IPS DF 6.9 (cell line): ENCODE measurements at places on chromosomes 11 and 22.

GRCh38 chr11:2666401-2666741 is 33.4 kb downstream of the KCNQ1OT1 start:
- no peaks in the 10 kb centered on the region for H3K36me3 ChIP-seq
- H3K27me3 ChIP-seq = no peaks in the 10 kb centered on the region
- H3K27ac ChIP-seq = no peak overlapping the region
- no peak overlapping the region for H3K4me3 ChIP-seq

DNA sequence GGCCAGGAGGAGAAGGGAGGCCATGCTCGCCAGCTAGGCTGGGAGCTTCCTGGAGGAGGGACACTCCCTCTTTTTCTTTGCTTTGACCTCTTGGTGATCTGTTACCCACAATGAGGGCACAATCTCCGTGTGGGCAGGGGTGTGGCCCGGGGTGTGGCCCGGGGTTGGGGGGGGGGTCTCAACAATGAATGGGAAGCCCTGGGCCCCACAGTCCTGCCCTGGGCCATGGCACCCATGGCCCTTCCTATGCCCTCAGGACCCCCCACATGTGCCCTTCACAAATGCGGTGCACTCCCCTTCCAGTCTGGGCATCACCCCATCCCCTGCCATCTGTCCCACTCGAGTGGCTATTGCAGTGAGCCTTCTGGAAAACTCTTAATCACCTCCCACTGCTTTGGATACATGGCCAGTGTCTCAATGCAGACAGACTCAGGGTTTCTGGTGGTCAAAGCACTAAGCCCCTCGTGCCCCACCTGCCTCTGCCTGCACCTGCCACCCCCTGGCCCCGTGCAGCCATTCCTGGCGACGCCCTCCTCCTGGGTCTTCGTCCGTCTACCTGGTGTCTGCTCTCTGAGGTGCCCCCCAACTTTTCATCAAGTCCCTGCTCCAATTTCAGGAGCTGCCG is 611.3 kb downstream of the TBC1D22A start:
- no peak overlapping the region for H3K4me3 ChIP-seq
- no peaks in the 10 kb centered on the region for H3K36me3 ChIP-seq
- no peaks in the 10 kb centered on the region for H3K4me1 ChIP-seq
- DNase-seq = no peak

DNA sequence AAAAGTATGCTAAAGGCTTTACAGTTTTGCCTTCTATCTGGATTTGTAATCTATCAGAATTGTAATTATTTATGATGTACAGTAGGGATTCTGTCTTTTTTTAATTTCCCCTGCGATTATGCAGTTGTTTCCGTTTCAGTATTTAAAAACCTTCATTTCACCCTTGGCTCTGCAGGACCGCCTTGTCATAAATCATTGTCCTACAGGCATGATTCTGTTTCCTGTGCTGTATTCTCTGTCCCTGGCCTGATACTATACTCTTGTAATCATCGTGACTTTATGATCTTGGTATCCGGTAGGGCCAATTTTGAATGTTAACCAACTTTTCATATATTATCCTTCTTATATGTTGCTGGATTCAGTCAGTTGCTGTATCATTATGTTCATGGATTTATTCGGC is 151.7 kb downstream of the ATXN10 start:
- no peaks in the 10 kb centered on the region for H3K27me3 ChIP-seq
- no peak overlapping the region for H3K4me3 ChIP-seq
- H3K27ac ChIP-seq = no peak overlapping the region

GRCh38 chr22:46393873-46394272 is 58.4 kb downstream of the TRMU start:
- H3K4me1 ChIP-seq = no peaks in the 10 kb centered on the region
- no peaks in the 10 kb centered on the region for H3K36me3 ChIP-seq
- H3K27ac ChIP-seq = no peak overlapping the region
- H3K27me3 ChIP-seq = no peaks in the 10 kb centered on the region
- H3K4me3 ChIP-seq = no peak overlapping the region
- DNase-seq = no peak

DNA sequence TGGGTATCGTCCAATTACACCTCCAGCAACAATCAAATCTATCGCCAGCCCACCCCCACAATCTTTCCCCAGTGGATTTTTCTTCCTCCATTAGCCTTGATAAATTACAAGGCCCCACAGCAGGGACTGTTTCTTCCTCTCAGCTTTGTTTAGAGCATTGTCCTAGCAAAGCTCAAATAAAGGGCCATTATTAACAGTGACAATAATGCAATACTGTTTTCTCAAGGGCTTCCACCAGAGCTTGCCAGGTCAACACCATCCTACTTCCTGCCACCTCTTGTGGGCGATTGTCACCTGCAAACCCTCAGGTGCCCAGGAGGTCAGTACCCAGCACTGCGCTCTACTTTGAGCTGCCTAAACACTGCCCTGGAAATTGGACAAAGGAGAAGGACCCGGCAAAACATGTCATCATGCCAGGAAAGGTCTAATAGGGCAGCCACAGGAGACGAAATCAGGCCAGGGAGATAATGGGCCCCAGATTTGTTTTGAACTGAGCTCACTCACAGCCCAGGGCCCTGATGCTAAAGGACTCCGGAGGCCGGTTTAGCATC is 95.2 kb downstream of the ABTB2 start:
- no peak overlapping the region for H3K4me3 ChIP-seq
- no peak overlapping the region for H3K27ac ChIP-seq
- H3K36me3 ChIP-seq = no peaks in the 10 kb centered on the region
- peaks cover 5% of the 10 kb centered on the region; the same call in 1 of the 2 replicates for H3K4me1 ChIP-seq

GRCh38 chr11:34536056-34536455 is 22.5 kb upstream of the ELF5 start:
- H3K27ac ChIP-seq = no peak overlapping the region
- DNase-seq = no peak
- no peaks in the 10 kb centered on the region for H3K36me3 ChIP-seq
- H3K4me3 ChIP-seq = no peak overlapping the region

DNA sequence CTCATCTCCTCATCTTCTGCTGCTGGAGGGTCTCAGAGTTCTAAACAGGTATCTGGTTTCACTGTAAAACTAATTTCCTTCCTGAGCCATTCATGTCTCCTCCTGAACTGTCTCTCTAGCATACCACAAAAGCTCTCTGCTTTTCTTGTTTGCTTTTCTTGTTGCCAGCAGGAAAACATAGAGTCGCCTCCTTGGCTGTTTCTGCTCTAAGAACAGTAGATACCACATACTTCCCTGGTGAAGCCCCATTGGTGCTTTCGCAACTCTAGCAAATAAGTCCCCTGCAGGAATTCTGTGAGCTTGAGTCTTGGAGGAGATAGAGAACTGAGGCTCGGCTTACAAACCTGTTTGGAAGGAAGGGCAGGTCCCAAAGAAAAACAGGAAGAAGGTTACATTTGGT is 7.0 kb downstream of the DIXDC1 start:
- no peak for DNase-seq
- no peak overlapping the region for H3K4me3 ChIP-seq
- H3K27ac ChIP-seq = no peak overlapping the region
- no peaks in the 10 kb centered on the region; the same call in 1 of the 2 replicates for H3K27me3 ChIP-seq
- H3K4me1 ChIP-seq = 0 out of 2 replicates have a peak, but pooled peaks cover 1% of the 10 kb centered on the region

- no peaks in the 10 kb centered on the region for H3K36me3 ChIP-seq
- no peaks in the 10 kb centered on the region for H3K4me1 ChIP-seq
- no peak overlapping the region for H3K4me3 ChIP-seq
- no peak overlapping the region for H3K27ac ChIP-seq
- DNase-seq = no peak
Observed at GRCh38 chr22:22752556-22753477, 108.4 kb downstream of the GGTLC2 start.

DNA sequence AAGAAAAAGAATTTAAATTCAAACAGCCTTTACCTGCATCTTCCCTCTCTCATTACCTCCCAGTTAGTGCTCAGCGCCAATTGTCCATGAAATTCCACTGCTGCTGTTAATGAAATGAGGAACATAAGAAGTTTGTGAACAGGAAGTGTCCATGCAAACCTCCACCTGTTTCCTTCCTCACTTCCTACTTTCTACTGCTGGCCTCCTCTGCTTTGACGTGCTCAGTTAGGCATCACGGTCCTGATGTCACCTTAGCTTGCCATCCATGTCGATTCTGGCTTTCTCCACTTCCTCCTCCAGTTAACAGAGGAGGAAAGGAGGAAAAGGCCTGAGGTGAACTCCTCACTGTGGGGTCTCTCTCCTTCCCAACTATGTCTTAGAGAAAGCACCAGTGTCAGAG is 26.9 kb upstream of the HTR3A start:
- peaks cover 2% of the 10 kb centered on the region; the same call in 1 of the 2 replicates for H3K4me1 ChIP-seq
- no peaks in the 10 kb centered on the region for H3K27me3 ChIP-seq
- no peak for DNase-seq
- H3K36me3 ChIP-seq = no peaks in the 10 kb centered on the region
- no peak overlapping the region for H3K27ac ChIP-seq
- H3K4me3 ChIP-seq = no peak overlapping the region

DNA sequence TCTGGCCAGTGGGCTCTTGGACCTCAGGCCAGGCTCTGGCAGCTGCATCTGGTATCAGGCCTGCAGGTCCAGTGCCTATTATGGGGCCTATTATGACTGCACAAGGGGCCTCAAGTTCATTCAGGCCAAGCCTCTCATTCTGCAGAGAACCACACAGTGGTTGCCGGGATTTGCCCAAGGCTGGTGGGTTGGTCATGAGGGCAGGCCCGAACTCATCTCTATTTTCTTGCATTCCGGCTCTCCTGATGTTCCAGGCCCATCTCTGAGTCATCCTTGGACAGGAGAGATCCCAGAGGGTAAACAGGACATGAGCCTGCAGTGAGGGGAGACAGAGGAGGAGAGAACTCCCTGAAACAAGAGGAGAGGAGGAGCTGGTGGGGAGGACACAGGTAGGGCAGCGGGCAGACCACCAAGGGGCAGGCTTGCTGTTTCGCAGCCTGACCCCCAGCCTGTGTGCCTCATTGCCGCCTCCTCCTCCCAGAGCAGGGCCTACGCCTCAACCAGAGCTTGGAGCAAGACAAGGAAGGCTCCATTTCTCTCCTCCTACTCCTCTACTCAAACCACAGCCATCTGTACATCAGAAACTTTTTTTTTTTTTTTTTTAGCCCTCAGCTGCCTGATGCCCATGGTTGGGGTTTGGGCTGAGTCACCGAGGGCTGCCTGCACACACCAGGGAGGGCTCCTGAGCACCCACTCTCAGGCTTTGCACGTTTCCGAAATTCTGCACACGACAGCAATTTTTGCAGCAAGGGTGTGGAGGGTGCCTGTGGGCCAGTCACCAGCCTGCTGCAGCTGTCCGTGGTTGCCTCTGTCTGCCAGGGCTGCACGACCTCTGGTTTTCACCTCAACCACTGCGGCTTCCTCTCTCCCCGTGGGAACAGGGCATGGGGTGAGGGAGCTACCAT is 12.7 kb upstream of the TREH start:
- H3K27me3 ChIP-seq = no peaks in the 10 kb centered on the region
- no peak for DNase-seq
- peaks cover 9% of the 10 kb centered on the region; the same call in 1 of the 2 replicates for H3K4me1 ChIP-seq
- no peak overlapping the region for H3K4me3 ChIP-seq
- no peaks in the 10 kb centered on the region for H3K36me3 ChIP-seq
- H3K27ac ChIP-seq = no peak overlapping the region

DNA sequence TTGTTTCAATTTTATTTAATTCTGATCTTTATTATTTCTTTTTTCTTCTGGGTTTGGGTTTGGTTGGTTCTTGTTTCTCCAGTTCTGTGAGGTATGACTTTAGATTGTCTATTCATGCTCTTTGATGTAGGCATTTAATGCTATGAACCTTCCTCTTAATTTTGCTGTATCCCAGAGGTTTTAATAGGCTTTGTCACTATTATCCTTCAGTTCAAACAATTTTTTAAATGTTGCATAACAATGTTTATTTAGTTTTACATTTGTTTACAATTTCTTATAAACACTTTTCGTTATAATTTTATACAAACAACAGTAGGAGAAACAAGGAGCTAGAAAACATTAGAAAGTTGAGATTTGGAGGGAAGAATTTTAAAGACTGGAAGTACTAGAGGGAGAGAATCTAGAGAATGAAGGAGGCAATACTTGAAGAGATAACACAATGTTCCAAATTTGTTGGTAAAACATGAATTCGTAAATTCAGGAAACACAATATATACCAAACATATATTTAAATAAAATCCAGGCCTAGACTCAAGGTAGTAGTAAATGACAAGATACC is 96.2 kb upstream of the SERPIND1 start:
- no peaks in the 10 kb centered on the region for H3K36me3 ChIP-seq
- H3K27me3 ChIP-seq = no peaks in the 10 kb centered on the region
- H3K27ac ChIP-seq = no peak overlapping the region

DNA sequence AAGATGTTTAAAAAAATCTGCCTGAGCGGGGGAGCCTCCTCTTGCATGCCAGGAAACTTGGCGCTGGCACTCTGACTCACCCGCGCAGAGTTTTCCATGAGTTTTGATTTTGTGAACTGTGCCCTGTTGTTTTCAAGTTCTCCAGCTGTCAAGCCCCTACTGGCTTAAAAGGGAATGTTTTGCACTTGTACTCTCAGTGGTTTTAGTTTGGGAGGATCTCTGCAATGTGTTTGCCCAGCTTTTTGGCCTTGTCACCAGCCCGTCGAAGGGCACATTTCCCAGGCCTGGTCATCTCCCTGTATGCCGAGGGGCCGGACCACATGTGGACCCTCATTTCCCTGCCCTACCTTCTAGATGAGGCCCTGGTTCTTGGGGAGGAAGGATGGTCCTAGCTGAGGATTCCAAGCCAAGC is 12.2 kb downstream of the MRGPRF start:
- peaks cover 4% of the 10 kb centered on the region; the same call in 1 of the 2 replicates for H3K36me3 ChIP-seq
- peaks cover 5% of the 10 kb centered on the region; the same call in 1 of the 2 replicates for H3K4me1 ChIP-seq
- no peak overlapping the region for H3K27ac ChIP-seq
- H3K27me3 ChIP-seq = no peaks in the 10 kb centered on the region
- DNase-seq = no peak

GRCh38 chr11:10622957-10623791 is 54.7 kb upstream of the LYVE1 start:
- no peak overlapping the region for H3K4me3 ChIP-seq
- no peaks in the 10 kb centered on the region for H3K27me3 ChIP-seq
- H3K4me1 ChIP-seq = no peaks in the 10 kb centered on the region
- H3K27ac ChIP-seq = no peak overlapping the region

DNA sequence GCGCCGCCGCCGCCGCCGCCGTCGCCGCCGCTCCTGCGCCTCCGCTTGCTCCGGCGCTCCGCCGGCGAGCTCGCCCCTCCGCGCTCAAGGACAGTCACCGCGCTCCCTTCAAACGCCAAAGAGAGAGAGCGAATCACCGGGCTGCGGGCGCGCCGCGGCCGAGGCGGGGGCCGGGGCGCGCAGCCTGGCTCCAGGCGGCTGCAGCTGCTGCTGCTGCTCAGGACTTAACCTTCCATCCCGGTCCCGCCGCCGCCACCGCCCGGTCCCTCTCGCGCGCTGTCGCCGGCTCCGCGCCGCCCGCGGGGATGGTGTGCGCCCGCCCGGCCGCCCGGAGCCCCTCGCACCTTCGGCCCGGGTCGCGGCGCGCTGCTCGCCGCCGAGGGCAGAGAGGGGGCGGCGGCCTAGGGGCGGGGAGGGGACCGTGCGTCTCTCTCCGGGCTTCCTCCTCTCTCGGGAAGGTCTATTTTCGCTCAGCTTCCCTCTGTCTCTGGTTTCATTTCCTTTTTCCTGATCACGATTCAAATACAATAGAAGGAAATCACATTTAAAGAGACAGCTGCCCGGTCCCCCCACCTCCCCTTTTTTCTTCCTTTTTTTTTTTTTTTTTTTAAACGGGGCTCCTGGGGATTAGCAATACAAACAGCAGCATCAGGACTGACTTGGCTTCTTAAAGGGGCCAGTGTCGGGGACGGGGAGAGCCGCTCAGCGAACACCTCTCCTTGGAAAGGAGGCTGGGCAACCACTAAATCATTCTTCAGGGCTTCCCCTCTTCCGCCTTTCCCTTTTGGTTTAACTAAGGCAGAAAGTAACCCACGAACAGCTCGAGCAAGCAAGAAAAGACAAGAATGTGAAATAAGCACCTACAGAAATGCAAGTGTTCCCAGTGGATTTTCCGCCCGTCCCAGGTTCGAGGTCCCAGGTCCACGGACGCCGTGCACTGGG is 22.1 kb downstream of the LMO2 start:
- H3K4me1 ChIP-seq = no peaks in the 10 kb centered on the region; the same call in 1 of the 2 replicates
- H3K27me3 ChIP-seq = peaks cover 24% of the 10 kb centered on the region; the same call in 1 of the 2 replicates
- no peak overlapping the region for H3K27ac ChIP-seq
- H3K36me3 ChIP-seq = no peaks in the 10 kb centered on the region
- peak overlapping the region; percentile 57 for H3K4me3 ChIP-seq
